ENCODE measurements at places on chromosomes 13 and 19. TPM values are rescaled to one million over a fixed set of nuclear protein-coding genes. Genes with fewer than 3 reads are reported as not detected.

- DNase-seq: no peak
Measured at GRCh38 chr13:41268764-41269163, 5.4 kb upstream of the MTRF1 start.

- no peak for DNase-seq
Measured at GRCh38 chr19:29782260-29782580, 29.6 kb upstream of the CCNE1 start.

The NLRP5 gene
- total RNA-seq: not detected

The ZNF667 gene
- 4.0 TPM for total RNA-seq

Data from left cardiac atrium (tissue), 4 donors.